ENCODE measurements at places on chromosomes 13 and 19. TPM values are rescaled to one million over a fixed set of nuclear protein-coding genes. Genes with fewer than 3 reads are reported as not detected.

- DNase-seq: no peak
Measured at GRCh38 chr13:112971288-112971643, 2.3 kb downstream of the MCF2L start.

- DNase-seq: no peak
Measured at GRCh38 chr19:46488551-46488950, 7.1 kb downstream of the PNMA8B start.

DNA sequence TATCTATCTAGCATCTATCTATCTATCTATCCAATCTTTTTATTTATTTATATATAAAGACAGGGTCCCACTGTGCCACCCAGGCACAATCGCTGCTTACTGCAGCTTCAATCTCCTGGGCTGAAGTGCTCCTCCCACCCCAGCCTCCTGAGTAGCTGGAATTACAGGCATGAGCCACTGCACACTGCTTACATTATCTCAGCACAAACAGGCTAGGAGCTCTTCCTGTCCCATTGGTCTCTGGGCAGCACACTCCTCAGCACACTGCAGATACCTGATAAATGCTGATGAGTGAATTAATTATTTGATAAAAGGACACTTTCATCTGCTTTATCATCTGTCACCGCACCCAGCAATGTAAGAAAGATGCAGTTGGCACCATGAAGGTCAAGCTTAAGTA lies 16.1 kb downstream of the ZNF562 start:
- DNase-seq: no peak

DNA sequence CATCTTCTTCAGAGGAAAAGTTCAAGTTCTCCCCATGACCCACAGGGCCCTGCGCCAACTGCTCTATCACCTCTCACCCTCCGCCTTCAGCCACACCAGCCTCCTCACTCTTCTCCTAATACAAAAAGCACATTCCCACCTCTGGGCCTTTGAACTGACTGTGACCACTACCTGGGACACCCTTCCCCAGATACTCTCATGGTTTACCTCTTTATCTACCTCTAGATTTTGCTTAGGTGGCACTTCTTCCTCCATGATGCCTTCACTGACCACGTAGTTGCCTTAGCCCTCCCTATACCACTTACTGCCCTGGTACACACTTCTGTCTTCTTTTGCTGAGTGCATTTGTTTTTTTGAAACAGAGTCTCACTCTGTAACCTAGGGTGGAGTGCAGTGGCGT lies 3.9 kb upstream of the SYCE2 start:
- no peak for DNase-seq

GRCh38 chr19:632579-633067 lies 714 bp downstream of the POLRMT start:
- peak; percentile 75 for DNase-seq

- no peak for DNase-seq
Measured at GRCh38 chr19:54158812-54159351, 639 bp downstream of the LENG1 start.

- DNase-seq: peak; percentile 46
Measured at GRCh38 chr19:58476498-58477015, 405 bp downstream of the ZNF446 start.

GRCh38 chr13:60583196-60583888 lies 186.3 kb downstream of the TDRD3 start:
- no peak for DNase-seq

DNA sequence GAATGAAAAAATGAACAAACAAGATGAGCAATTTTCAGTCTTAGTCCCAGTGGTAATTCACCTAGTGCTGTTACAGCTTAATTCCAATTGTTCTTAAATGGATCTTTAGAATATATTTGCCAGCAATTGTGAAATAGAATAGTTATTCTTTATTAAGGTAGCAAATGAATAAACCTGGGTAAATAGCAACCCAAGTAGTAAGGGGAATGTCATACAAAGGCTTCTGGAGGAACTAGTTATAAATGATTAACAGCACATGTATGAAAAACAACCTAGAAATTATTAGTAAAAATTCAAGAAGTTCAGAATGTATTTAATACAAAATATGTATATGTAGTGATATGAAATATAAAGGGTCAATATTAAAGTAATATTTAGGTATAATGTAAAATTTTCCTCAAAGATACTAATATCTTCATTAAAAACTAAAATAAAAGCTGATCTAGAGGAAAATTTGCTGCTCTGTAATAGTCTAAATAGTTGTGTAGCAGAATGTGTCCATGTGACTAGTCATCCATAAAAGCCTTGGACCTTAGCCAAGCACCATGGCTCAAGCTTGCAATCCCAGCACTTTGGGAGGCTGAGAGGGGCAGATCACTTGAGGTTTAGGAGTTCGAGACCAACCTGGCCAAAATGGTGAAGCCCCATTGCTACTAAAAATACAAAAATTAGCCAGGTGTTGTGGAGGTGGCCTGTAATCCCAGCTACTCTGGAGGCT lies 535.9 kb upstream of the ATXN8OS start:
- no peak for DNase-seq

- DNase-seq: peak; percentile 58
Measured at GRCh38 chr19:20247016-20247683, 80.1 kb downstream of the ZNF486 start.

- peak; percentile 86 for DNase-seq
Measured at GRCh38 chr19:35963514-35963913, 27.3 kb downstream of the LRFN3 start.

GRCh38 chr19:2424686-2425621 lies 2.4 kb downstream of the TIMM13 start:
- peak; percentile 81 for DNase-seq

DNA sequence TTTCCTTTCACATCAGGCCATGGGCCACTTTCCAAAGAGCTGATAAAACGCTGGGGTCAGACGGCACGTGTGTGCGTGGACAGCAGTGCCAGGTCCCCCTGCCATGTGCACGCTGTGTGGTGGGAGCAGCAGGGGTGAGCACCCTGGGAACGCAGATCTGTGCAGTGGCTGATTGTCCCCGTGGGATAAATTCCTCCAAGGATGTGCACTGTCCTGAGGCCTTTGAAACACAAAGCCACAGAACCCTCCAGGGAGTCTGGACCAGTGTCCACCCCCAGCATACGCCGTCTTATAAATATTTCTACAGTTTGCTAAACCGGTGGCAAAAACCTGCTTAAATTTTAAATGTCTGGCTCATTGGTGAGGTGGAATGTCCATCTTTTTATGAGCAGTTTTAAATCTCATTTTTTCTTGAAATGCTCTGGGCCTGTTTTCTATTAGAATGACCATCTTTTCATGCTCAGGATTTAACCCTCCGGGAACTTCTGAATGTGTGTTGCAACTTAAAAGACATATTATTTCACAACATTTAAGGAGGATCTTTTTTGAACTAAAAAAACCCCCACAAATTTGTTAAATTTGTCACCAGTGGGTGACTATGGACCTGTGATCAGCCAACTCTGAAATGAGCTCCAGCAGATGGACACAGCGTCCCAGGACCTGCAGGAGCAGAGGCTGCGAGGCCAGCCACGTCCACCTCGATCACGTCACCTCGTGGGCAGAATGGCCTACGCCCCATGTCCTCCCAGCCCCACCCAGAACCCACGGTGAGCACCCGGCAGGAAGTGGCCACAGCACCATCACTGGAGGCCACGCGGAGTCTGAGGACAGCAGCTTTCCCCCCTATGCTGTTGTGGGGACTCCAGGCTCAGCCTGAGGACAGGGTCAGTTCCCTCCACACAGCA lies 68.6 kb downstream of the RASA3 start:
- no peak for DNase-seq

DNA sequence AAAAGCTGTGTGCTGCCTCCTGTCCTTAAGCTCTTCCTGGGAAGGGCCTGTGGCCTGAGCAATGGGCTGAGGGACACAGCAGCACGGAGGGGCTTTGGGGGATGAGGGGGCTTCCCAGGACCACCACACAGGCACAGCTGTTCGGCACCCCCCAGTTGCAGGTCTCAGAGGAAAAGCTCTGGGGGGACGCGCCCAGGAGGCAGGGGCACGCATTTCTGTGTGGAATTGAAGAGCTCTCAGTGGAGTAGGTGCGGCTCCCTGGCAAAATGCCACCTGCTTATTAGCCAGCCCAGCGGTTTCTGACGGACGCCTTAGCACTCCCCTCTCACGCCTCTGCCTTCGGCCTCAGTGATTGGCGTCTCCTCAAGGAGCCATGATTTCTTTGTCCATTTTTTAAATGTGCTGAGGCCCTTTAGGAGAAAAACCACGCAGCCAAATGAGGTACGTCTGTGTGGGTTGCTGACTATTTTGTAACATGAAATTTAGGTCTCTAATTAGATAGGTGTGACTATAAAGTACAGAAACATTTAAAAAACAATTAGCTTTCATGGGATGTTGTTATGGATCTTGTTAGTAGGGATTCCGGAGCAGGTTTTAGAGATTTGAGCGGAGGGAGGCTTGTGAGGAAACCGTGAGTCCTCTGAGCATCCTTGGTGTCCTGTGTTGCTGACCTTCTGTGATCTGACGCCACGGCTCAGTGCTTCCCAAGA lies 4.0 kb downstream of the MCF2L start:
- DNase-seq: no peak

GRCh38 chr13:79582896-79583295 lies 101.9 kb downstream of the NDFIP2 start:
- no peak for DNase-seq

DNA sequence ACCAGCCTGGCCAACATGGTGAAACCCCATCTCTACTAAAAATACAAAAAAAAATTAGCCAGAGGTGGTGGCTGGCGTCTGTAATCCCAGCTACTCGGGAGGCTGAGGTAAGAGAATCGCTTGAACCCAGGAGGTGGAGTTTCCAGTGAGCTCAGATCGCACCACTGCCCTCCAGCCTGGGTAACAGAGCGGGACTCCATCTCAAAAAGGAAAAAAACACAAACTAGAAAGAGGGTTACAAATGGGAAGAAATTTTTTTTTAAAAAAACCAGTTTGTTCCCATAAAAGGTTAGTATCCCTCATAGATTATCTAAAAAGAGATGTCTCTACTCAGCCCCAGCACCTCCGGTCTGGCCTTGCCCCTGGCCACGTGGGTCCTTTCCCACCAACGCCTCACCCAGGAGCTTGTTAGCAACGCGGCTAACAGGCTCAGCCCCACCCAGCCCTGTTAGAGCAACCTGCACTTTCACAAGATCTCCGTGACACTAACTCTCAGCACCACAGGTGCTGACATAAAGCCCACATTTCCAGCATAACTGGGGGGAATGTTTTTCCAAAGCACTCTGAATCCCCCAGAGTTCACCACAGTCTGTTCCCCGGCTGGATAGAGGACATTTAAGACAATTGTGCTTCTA lies 4.3 kb downstream of the DMKN start:
- peak; percentile 87 for DNase-seq

DNA sequence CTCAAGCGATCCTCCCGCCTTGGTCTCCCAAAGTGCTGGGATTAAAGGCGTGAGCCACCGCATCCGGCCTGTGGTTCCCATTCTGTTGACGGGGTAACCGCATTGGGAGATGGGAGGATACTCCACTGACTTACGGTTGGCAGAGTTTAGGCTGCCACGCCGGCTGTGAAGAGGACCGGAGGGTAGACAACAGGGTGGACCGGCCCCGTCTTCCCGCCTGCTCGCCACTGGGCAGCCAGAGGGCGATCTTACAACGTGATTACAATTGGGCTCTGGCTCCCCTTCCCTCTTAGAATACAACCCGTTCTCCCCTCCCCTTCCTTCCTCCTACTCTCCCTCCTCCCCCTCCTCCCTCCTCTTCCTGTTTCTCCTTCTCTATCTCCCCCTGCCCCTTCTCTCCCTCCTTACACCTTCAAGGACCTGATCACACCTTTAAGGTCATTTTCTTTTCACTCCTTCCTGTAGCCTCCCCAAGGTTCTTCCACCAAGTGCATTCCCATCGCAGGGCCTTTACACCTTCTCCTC lies 957 bp upstream of the CCDC194 start:
- DNase-seq: no peak

DNA sequence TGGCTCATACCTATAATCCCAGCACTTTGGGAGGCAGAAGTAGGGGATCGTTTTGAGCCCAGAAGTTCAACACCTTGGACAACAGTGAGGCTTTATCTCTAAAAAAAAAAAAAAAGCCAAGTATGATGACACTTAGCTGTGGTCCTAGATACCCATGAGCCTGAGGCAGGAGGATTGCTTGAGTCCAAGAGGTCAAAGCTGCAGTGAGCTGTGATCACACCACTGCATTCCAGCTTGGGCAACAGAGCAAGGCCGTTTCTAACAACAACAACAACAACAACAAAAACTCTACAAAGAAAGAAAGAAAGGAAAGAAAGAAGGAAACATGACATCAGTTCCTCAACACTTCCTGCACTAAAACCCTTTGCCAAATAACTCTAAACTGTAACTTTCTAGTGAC lies 265.1 kb upstream of the DACH1 start:
- no peak for DNase-seq

DNA sequence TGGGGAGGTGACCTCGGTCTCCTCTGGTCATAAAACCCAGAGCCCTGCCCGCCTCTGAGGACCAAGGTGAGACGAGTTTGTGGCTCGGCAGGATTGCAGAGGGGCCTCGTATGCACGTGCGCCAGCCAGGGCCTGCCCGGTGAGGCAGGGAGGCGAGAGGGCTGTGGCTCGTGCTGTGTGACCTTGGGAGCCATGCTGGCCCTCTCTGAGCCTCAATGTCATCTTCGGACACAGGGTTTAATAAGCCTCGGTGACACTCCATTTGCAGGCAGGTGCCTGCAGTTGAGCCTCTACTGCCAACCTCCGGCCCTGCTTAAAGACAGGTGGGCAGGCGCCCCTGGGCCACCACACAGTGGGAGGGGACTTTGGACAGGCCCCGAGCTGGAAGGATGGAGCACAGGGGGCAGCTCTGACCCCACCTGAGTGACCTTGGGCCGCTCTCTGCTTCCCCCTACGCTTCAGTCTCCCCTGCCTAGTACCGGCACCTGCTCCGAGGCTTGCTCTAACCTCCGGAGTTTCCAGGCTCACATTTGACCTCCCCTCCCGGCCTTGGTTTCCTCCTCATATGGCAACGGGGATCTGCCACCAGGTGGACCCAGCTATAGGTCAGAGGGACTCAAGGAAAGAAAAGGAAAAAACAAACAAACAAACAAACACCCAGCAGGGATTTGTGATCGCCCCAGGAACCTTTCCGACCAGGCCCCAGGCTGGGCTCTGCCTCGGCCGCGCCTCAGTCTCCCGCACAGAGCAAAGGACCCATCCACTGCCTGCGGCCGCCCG lies 3.1 kb downstream of the ZBTB7A start:
- peak; percentile 55 for DNase-seq

GRCh38 chr19:38892841-38893240 lies 6.6 kb downstream of the SIRT2 start:
- no peak for DNase-seq

- peak; percentile 13 for DNase-seq
Measured at GRCh38 chr13:32549788-32550187, 11.2 kb upstream of the N4BP2L2 start.

The ZNF805 gene
- total RNA-seq: 12.3 TPM

The GARIN5B gene
- not detected for total RNA-seq

The CRX gene
- total RNA-seq: not detected

The TMEM86B gene
- 21.1 TPM for total RNA-seq

The PCDH20 gene
- 10.2 TPM for total RNA-seq

The IL17D gene
- 3.7 TPM for total RNA-seq

The FFAR2 gene
- 0.20 TPM for total RNA-seq

The CRLF1 gene
- total RNA-seq: 8.6 TPM

The CPB2 gene
- total RNA-seq: 54.6 TPM

The ZNF573 gene
- 5.0 TPM for total RNA-seq
